ENCODE measurements at places on chromosomes 12 and 14.

- no peak for DNase-seq
Observed at GRCh38 chr12:105539735-105540134, 209.2 kb downstream of the C12orf75 start.

DNA sequence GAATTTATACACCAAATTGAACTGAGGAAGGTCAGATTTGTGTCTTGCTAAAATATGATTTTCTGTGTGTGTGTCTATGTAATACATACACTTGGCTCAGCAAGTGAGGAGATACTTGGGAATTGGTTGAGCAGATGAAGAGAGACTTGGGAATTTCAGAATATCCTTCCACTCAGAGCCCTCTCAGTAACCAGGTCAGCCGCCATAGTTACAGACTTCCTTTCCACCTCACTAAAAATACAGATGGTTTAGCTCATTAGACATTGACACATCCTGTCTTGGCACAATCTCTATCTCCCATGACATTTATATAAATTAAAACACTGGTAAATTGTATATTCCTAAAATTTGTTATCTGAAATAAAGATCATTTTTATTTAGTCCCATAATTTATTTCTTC lies 15.9 kb downstream of the PIK3C2G start:
- no peak for DNase-seq

DNA sequence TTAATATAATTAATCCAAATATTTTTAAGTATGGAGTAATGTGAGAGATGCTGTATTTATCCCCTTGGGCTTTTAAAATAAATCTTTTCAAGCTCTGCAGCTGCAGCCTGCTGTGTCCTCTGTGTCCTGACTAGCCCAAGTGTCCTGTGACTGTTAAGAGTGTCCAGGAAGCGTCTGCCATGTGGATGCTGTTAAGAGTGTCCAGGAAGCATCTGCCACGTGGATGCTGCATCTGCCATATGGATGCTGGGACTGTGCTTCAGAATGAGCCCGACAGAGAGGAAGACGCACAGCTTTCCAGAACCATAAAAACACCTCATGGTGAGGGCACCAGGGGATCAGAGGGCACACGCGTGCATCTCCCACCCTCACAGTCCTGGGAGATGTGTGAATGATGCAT lies 307.2 kb downstream of the ADGRD1 start:
- no peak for DNase-seq

DNA sequence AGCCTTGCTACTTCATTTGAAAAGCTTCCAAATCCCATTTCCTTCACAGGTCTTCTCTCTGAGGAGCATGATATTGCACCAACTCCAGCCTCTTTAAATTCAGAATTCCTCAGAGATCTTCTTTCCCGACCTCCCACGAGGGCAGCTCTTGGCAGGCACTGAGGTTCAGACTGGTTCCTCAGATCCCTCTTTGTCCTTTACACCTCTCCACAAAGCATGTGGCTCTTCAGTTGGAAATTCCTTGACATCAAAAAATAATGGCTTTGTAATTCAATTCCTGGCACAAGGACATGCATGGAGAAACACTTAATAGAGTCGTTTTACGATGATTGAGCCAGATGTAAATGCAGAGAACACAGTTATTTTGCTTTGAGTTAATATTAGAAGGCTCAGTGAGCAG lies 63.2 kb upstream of the TMX1 start:
- no peak for DNase-seq

DNA sequence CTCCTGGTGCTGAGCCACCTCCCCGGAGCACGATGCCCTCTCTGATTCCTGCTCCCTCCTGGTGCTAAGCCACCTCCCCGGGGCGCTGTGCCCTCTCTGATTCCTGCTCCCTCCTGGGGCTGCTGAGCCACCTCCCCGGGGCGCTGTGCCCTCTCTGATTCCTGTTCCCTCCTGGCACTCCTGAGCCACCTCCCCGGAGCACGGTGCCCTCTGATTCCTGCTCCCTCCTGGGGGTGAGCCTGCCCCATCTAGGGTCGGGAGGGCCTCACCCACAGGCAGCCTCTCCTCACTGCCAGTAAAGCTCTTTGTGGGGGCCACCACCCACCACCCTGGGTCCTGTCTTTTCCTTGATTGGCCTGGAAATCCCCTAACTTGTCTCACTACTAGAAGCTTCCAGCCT lies 327.6 kb upstream of the SFSWAP start:
- no peak for DNase-seq

DNA sequence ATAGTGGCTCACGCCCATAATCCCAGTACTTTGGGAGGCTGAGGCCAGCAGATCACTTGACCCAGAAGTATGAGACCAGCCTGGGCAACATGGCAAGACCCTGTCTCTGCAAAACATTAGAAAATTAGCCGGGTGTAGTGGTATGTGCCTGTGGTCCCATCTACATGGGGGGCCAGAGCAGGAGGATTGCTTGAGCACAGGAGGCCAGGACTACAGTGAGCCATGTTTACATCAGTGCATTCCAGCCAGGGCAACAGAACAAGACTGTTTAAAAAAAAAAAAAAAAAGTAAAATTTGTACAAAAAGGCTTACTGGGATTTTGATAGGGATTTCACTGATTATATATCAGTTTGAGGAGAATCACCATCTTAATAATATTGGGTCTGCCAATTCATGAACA lies 7.8 kb downstream of the HCFC2 start:
- DNase-seq, result no peak

DNA sequence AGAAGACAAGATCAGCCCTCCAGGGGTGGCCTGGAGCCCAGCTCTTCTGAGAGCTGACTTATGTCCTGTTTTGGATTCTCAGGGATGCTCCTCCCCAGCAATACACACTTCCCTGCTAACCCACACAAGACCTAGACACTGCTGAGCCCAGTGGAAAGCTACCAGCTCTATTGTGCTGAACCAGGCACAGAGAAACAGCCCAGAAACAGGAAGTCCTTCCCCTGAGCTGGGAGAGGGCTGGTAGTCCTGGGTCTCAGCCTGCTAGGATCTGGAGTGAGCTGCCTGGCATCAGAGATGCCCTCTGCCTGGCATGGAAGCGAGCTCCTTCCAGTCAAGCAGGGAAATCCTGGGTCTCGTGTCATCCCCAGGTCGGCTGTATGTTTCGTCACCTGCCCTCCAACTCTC lies 1.2 kb upstream of the LAG3 start:
- no peak for DNase-seq

DNA sequence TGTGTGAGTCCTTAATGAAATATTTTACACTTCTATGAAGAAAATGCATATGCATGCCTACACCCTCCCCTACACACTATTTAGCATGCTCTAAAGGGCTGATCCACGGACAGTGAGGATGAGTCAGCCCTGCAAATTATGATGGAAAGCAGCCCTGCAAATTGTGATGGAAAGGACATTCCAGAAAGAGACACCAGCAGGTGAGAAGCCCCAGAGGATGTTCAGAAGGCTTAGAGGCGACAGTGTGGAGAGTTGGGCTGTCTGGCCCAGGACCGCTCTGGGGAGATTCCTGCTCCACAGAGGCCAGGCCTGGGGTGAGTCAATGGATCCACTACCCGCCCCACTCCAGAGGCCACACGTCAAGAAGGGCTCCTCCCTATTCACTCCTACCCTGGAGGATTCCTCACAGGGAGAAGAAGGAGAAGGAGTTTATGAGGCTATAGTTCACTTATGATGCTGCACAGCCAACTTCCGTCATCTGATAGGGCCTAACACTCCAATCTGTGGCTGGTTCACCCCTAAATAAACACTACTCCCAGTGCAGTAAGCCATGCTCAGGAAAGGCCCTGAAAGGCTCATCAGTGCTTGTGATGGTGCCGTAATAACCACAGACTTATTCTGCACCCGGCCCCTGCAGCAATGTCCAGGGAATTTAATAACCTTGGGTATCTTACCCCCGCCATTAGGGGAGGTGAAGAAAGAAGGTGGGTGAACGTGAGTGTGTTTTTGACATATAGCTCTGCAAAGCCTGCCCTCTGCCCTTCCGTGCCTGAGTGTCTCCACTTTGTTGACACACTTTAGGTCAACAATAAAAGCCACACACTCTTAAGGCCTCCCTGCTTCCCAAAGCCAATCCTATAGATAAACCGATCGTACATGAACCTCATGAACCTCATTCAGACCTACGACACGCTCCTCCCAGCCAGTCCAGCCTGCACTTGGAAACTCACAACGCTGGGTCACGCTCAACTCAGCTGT lies 46.4 kb downstream of the CLMN start:
- no peak for DNase-seq

DNA sequence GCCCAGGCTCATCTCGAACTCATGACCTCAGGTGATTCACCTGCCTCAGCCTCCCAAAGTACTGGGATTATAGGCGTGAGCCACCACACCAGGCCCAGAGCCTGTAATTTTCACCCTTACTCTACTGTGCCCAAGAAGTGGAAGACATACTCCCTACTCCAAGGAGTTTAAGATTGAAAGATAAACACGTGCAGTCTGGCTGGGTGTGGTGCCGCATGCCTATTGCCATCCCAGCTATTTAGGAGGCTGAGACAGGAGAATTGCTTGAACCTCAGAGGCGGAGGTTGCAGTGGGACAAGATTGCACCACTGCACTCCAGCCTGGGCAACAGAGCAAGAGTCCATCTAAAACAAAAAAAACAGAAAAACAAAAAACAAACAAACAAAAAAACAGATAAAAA lies 90.0 kb downstream of the NINJ2 start:
- no peak for DNase-seq

GRCh38 chr12:57496822-57497221 lies 9.0 kb downstream of the MARS1 start:
- no peak for DNase-seq

- DNase-seq, result no peak
Observed at GRCh38 chr14:23930742-23931141, 22.8 kb upstream of the DHRS4 start.

- no peak for DNase-seq
Observed at GRCh38 chr12:13436182-13436581, 239.7 kb downstream of the EMP1 start.

- no peak for DNase-seq
Observed at GRCh38 chr12:58414398-58414871, 473.1 kb downstream of the ATP23 start.

GRCh38 chr12:34336619-34337465 lies 314.5 kb downstream of the ALG10 start:
- no peak for DNase-seq

DNA sequence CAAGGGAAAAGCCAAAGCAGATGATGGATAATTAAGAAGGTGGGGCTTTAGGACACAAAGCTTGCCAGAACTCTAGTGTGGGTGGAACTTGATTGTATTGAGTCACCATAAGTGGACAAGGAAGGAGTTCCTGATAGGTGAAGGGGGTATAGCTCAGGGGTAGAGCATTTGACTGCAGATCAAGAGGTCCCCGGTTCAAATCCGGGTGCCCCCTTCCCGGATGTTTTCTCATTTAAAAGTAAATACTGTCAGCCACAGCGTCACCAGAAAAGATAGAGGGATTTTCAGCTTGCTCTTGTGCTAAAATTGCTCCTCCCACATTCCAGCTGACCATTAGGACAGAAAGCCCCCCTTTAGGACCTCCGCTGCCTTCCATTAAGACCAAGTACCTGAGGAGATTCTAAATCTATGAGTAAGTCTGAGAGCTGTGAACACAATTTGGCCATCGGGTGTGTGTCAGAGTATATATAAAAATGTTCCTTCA lies 36.6 kb downstream of the DCAF4 start:
- no peak for DNase-seq

DNA sequence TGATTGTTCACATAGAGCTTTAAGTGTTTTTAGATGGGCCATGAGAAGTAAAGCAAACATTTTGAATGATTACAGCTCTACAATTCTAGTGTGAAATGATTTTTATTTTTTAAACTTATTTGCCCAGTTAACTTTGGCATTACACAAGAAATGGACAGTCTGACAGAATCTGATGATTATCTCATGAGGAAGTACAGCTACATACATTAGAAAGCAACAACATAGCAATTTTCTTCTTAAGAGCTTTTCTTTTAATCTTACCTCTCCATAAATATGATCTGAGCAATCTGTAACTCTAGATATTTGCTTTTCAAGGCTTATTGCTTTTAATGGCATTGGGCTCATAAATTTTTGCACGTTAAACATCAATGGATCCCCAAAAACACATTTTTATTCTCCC lies 26.5 kb upstream of the PPP1R12A start:
- DNase-seq, result no peak
